ENCODE measurements at places on chromosomes 12 and 14.

DNA sequence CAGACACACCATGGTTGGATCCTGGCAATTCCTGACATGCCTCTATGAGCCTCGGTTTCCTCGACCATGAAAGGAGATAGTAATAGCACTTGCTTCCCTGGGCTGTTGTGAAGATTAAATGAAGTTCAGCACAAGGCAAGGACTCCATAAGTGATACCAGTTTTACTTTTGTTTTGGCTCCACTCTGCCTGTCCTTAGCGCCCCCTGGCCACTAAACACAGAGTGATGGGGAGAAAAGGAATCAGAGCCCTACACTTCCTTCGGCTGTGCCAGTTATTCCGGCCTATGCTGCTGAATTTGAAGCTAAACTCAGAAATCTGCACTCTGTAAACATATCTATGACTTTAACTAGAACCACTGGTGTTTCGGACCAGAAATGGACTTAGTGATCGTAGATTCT, 173.8 kb downstream of the C12orf75 start:
- DNase-seq = no peak

GRCh38 chr12:123150744-123151456, at the start of gene PITPNM2:
Gene PITPNM2 (minus strand): TSS chr12:123151090. CDS start chr12:123034590, 116,500 bp downstream.
- DNase-seq = no peak

GRCh38 chr14:103858063-103858781, 10.8 kb upstream of the PPP1R13B start:
- DNase-seq = no peak

DNA sequence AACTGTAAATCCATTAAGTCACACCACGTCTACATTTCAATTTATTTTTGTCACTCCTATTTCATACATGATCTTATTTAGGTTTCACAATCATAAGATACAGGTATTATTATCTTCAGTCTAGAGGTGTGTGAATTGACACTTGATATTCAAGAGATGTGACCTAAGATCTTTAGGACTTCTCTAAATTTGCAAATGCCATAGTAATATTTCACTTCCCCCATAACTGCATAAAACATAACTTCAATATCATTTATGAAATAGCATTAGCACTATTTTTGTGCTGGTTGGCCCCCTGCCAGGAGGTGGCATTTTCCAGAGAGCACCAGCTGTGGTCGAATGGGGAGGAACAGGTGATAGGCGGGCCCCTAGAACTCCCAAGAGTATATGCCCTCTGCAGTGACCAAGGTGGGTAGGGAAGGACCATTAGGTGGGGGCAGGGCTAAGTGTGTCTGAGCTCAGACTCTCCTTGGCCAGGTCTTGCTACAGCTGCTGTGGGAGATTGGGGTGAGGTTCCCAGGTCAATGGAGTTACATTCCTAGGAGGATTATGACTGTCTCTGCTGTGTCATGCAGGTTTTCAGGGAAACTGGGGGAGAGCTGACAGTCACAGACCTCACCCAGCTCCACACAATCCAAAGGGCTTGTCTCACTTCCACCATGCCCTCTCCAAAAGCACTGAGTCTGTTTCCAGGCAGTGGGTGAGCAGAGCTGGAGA, 49.2 kb upstream of the ERGIC2 start:
- no peak for DNase-seq

GRCh38 chr12:117732761-117733548, 235.8 kb downstream of the KSR2 start:
- no peak for DNase-seq

DNA sequence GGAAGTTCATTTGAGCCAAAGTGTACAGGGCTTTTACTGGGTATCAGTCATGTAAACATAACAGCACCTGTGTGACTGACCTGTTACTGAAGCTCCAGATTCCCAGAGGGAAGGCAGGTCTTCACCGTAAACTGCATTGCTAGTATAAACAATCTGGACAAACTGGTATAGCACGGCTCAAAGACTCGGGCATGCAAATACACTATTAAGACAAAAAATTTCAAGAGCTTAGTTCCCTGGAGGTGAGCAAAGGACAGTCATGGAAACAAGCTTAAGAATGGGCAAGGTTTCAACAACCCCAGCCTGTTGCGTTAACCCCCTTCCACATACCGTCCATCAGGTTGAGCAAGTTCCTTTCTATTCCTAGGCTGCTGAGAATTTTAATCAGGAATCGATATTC, 9.4 kb downstream of the PARP11 start:
- DNase-seq = no peak

All from C1 segment of cervical spinal cord (tissue), 14 donors.